Inflammatory macrophage treated with lipopolysaccharide for 4 hours (primary cell): ENCODE measurements at places on chromosomes 2 and 18.

DNA sequence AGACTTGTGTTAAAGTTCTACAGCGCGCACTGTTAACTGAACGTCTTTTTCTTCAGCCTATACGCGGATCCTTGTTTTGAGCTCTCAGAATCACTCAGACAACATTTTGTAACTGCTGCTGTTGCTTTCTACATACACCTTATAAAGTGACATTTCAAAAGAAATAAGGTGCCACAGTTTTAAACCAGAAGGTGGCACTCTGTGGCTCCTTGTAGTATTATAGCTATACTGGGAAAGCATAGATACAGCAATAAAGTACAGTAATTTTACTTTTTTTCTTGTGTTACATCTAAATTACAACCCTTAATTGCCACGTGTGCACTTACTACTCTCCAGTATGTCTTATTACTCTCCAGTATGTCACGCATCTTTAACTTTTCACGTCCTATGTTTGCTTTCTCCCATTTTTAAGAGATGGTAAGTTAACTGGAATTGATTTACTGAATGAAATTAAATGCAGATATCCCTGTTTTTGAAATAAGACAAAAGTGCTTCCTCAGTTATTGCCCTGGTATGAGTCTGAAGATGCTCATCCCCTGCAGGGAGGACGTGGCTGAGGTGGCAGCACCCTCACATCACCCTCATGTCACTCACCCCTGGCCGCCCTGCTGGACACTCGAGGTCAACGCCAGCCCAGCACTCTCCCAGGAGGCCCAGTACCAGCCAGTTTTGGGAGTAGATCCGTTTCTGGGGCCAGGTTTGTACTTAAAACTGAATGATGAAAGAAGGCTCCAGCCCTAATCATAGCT, 37.8 kb downstream of the GORASP2 start:
- DNase-seq, result no peak

DNA sequence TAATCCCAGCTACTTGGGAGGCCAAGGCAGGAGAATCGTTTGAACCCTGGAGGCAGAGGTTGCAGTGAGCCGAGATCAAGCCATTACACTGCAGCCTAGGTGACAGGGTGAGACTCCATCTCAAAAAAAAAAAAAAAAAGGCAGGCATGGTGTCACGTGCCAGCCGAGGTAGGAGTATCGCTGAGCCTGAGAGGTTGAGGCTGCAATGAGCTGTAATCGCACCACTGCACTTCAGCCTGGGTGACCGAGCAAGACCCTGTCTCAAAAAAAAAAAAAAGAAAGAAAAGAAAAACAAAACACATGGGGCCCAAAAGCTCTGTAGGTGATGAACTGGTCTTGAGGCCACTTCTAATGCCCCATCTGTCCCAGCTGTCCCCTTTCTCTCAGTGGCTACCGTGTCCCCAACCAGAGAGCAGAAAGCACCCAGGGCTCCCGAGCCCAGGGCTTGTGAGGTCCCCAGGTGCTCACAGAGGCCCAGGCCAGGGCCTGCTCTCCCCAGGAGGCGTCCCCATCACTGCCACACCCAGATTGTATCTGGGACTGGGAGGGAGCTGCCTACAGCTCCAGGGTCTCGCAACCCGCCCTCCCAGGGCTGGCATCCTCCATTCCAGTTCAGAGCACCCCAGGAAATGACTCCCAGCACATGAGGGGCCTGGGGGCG, 8.5 kb downstream of the KLHL30 start:
- no peak for DNase-seq

DNA sequence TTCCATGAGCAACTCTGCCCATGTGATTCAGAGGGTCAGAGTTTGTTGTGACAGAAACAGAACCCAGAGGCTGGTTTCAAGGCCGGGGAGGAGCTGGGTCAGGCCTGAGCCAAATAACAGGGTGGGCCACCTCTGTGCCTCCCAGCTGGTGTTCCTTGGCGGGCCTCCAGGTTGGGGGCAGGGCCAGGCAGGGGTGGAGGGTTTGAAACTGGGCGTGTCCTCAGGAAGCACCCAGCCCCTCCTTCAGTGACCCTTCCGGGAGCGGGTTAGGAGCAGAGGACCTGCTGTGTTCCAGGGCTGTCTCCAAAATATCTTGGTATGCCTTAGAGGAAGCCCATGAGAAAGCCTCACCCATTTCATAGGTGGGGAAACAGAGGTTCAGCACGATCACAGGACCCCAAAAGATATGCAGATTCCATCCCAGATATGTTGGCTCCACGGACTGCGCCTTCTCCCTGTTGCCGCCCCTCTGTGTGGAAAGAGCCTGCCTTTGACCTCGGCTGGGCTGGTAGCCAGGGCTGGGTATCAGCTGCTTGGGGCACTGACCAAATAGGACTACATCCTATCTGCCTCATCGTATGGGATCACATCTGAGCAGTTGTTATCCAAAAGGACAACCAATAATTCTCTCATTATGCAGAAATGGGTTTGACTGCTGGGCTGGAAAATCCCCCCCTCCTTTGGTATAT, 74.8 kb upstream of the GLI2 start:
- no peak for DNase-seq

GRCh38 chr2:32777714-32778113, 149.9 kb downstream of the TTC27 start:
- DNase-seq, result no peak
